LHCN-M2 (cell line): ENCODE measurements at places on chromosomes 16 and 17. TPM values are rescaled to one million over a fixed set of nuclear protein-coding genes. Genes with fewer than 3 reads are reported as not detected.
A peak's percentile ranks its signal among the peaks of the same experiment; 100 is the strongest.

DNA sequence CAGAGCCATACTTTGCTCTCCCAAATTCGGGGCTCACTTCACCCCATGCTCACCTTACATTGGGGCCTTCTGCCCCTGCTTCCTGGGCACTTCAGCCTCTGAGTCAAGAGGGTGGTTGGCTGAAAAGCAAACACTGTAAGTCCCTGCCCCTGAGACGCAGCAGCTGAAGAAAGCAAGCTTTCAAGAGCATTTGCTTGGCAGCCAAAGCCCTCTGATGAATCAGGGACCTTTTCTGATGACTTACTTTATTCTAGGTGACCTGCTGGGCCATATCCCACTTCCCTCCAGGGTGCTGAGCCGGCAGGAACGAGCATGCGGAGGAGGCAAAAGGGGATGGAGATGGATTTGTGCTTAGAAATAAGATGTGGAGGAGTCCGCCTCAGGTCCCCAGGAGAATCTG lies 147.0 kb upstream of the TNRC6C start:
- no peak for DNase-seq

- DNase-seq, result no peak
Observed at GRCh38 chr17:1087381-1088241, 90.7 kb downstream of the TIMM22 start.

GRCh38 chr17:32565401-32565800 lies 78.6 kb downstream of the CDK5R1 start:
- DNase-seq, result no peak

GRCh38 chr17:13538841-13539411 lies 62.8 kb downstream of the HS3ST3A1 start:
- no peak for DNase-seq

GRCh38 chr17:82495844-82496528 lies 23.5 kb upstream of the FOXK2 start:
- no peak for DNase-seq

GRCh38 chr16:82167670-82168069 lies 2.4 kb downstream of the MPHOSPH6 start:
- DNase-seq, result no peak

DNA sequence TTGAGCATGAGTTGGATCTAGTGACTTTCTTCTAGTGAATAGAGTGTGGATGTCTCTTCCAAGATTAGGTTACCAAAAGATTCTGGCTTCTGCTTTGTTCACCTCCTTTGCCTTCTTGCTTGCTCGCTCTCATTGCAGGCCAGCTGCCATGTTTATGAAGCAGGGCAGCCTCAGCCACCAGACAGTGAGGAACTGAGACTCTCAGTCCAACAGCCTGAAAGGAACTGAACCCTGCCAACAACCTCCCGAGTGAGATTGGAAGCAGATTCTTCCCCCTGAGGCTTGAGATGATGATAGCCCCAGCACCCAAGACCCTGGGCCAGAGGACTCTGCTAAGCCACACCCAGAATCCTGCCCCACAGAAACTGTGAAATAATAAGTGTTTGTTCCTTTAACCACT lies 48.4 kb downstream of the NOG start:
- DNase-seq, result no peak

- DNase-seq, result no peak
Observed at GRCh38 chr16:84547546-84548061, 43.1 kb upstream of the MEAK7 start.

GRCh38 chr17:73342050-73342522 lies 30.3 kb upstream of the CDC42EP4 start:
- peak; percentile 32 for DNase-seq

- no peak for DNase-seq
Observed at GRCh38 chr16:86919578-86920305, 341.4 kb downstream of the FOXL1 start.

GRCh38 chr17:7465597-7466275 lies 13.7 kb downstream of the ZBTB4 start:
- DNase-seq, result no peak

GRCh38 chr17:42878123-42878880 lies 22.3 kb upstream of the G6PC1 start:
- DNase-seq, result no peak

DNA sequence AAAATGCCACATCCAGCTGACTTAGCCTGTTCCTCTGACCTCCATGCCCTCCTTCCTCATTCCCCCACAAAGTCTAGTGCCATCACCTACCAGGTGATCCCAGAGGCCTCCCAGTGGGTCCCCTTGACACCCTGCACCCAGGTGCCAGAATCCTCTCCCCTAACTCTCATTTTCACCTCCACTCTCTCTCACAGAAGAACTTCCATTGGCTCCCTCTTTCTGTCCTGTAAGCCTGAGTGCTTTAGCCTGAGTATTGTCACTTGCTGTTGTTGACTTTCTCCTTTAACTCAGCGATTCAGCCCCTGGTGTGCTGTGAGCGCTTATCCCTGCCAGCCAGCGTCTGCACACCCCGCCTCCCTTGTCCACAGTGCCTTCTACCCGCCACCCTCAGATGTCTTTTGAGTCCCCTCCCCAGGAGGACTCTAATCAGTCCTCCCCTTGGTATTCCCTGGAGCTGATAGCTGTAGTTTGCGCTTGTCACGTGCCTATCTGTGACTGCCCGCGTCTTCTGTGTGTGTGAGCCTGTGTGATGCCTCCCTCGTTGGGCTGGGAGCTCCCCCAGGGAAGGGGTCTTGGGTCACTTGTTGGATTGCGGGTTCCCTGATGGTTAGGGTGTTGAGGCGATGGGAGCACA lies 31.9 kb downstream of the ARHGAP23 start:
- DNase-seq, result no peak

GRCh38 chr17:8362651-8363332 lies 13.7 kb downstream of the KRABD2 start:
- DNase-seq, result peak; percentile 42

- DNase-seq, result no peak
Observed at GRCh38 chr17:48528153-48528935, 2.5 kb downstream of the HOXB1 start.

GRCh38 chr16:79560318-79560717 lies 40.2 kb downstream of the MAF start:
- DNase-seq, result no peak

DNA sequence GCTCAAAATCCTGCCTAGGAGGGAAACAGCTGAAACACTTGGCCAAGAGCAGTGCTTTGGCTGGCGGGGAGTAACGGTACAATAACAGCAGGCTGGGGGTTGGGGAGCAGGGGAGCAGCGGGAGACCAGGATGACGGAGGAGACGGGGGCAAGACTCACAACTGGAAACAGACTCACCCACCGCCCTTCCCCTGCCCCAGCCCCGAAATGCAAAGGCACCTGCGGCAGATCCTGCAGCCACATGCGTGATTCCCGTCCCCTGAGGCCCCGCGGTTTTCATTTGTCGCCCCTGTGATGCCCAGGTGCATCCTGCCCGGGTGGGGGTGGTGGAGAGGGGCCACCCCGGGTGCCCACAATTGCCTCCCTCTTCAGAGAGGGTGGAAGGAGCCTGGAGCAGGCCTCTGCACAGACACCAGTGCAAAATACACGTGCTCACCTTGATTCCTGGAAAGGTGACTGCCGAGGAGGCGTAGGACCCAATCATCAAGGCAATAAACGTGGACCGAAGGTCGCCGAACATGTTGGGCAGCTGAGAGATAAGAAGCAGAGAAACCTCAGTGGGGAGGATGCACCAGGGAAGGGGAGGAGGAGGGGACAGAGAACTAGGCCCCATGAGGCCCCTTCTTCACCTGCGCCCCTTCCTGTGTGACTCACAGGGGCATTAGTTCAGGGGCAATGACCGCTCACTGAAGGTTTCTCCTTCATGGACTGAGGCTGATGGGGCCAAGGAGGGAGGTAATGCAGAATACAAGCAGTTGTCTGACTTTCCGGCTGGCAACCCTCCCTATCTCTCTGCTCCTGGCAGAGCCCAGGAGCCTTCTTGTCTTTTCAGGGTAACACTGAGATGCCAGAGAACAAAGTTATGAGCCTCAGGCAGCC lies 30.4 kb upstream of the PITPNA start:
- DNase-seq, result no peak

GRCh38 chr16:3461151-3461550 lies 17.7 kb downstream of the NAA60 start:
- DNase-seq, result no peak

DNA sequence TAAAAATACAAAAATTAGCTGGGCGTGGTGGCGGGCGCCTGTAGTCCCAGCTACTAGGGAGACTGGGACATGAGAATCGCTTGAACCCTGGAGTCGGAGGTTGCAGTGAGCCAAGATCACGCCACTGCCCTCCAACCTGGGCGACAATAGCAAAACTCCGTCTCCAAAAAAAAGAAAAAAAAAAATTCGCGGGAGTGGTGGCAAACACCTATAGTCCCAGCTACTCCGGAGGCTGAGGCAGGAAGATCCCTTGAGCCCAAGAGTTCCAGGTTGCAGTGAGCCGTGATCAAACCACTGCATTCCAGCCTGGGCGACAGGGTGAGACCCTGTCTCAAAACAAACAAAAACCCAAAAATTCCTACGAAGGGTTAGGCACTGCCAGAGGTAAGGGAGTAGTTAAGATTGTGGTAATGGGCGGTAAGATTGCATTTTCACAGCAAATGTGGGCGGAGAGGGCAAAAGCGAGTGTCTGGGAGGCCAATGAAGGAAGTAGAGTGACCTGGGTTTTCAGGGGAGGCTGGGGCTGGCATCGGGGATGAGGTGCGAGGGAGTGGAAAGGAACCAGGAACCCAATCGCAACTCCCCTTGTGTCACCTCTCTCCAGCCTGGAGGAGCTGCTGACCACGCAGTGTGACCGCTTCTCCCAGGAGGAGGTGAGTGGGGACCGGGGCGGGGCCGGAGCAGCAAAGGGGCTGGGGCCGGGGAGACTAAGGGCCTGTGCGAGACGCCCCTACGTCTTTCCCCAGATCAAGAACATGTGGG lies 2.6 kb downstream of the MYL11 start:
- no peak for DNase-seq

DNA sequence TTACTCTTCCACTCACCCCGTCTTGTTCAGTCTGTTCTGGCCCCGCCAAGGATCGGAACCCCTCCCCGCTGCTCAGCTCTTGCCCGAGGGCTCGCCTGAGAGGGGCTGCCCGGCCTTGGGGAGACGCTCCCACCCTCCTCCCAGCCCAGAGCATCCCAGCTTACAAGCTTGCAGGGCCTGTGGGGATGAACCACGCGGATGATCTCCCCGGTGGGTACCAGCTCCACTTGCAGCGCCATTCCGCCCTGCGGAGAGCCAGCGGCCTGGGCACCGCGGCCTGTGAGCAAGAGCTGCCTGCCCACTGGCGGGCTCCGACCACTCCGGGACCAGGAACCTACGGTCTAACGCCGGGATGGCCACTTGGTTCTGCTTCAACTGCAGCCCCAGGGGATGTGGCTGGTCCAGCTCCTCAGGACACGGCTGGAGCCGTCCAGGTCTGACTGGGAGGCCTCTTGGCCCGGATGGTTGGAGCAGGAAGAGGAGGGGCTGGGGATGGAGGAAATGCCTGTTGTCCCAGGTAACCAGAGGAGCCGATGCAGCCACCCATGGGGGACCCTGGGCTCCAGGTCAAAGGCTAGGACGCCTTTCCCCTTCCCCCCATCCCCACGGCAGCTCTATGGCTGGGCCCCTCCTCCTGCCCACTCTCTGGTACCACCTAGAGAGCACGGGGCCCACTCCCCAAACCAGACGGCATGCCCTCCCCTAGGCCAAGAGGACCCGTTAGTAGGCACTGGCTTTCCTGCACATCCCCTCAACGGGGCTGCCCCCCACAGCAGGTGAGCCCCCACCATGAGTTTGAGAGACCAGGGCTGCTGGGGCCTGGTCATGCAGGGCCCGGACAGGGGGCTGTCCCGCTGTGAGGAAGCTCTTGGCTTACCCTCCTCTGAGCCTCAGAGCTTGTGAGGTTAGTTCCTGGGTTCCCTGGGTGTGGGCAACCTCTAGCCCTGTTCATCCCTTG lies at the start of gene MYO1C:
MYO1C (minus strand) TSS at position 438 of the 958 bp plus-strand sequence; CDS start at position 239, 199 bp downstream.
- DNase-seq, result no peak

Gene PRDM7
- not detected in 2 replicates for total RNA-seq

Gene ATP6V0D1
- 147 and 156 TPM in 2 replicates for total RNA-seq

Gene ETV4
- total RNA-seq, result 34.5 and 49.8 TPM in 2 replicates

Gene AKAP10
- 20.6 and 22.6 TPM in 2 replicates for total RNA-seq

Gene TP53TG3
- 1.1 TPM in 1 of 2 replicates, not detected in the other for total RNA-seq

Gene KRT20
- total RNA-seq, result not detected in 2 replicates

Gene CRHR1
- not detected in 2 replicates for total RNA-seq
